ENCODE measurements at places on chromosomes 7 and 10.
A peak's percentile ranks its signal among the peaks of the same experiment; 100 is the strongest.

DNA sequence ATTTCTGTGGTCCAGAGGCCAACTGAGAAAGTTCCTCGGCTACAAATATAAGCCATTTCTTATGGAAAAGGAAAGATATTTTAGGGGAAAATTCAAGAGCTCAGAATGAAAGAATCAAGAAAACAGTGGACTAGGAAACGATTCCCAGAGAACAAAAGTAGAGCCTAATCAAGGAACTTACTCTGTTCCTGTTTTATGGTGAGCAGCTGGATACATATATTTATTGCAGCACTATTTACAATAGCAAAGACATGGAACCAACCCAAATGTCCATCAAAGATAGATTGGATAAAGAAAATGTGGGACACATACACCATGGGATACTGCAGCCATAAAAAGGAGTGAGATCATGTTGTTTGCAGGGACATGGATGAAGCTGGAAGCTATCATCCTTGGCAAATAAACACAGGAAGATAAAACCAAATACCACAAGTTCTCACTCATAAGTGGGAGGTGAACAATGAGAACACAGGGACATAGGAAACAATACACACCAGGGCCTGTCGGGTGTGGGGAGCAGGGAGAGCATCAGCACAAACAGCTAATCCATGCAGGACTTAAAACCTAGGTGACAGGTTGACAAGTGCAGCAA lies 298.7 kb downstream of the THSD7A start:
- DNase-seq = no peak

GRCh38 chr10:3534433-3534832 lies 250.6 kb downstream of the KLF6 start:
- DNase-seq = no peak

- no peak for DNase-seq
Measured at GRCh38 chr7:828793-829561, 3.3 kb upstream of the SUN1 start.

DNA sequence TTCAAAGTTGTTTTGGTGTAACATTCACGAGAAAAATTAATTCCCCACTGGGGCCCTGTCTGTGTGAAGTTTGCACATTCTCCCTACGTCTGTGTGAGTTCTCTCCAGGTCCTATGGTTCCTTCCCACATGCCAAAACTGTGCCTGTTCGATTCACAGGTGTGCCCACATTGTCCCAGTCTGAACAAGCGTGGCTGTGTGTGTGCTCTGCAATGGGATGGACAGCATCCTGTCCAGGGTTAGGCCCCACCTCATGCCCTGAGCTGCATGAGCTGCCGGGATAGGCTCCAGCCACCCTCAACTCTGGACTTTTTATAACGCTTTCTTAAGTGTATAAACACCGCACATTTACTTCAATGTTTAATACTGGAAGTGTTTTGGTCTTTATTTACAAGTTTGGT lies 55.4 kb downstream of the ARHGAP21 start:
- DNase-seq = no peak

- DNase-seq = no peak
Measured at GRCh38 chr7:155533120-155533826, 13.1 kb downstream of the CNPY1 start.

- no peak for DNase-seq
Measured at GRCh38 chr10:113228530-113228929, 278.5 kb downstream of the TCF7L2 start.

DNA sequence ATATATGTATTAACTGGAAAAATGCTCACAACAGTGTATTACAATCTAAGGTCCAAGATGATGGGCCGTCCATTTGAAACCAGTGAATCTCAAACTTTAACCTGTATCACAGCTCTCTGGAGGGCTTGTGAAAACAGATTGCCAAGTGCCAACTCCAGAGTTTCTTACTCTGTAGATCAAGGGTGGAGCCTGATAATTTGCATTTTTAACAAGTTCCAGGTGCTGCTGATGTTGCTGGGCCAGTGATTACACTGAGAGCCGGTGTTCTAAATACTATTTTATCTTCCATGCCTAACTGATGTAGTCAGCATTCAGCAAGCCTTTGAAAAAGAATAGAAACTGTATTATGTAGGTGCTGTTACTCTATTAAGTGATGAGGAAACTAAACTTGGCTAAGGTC lies 269.9 kb upstream of the FERD3L start:
- DNase-seq = no peak

GRCh38 chr10:47402641-47403301 lies 18.7 kb upstream of the ZNF488 start:
- no peak for DNase-seq

GRCh38 chr7:154627646-154628290 lies 375.2 kb downstream of the PAXIP1 start:
- DNase-seq = no peak

GRCh38 chr10:117373823-117374505 lies 1.3 kb downstream of the PDZD8 start:
- peak; percentile 58 for DNase-seq

Measured in CD4-positive, alpha-beta T cell treated with Interleukin-12 subunit alpha and Interleukin-12 subunit beta, for 1 hour (primary cell).